ENCODE measurements at places on chromosomes 4 and X.

DNA sequence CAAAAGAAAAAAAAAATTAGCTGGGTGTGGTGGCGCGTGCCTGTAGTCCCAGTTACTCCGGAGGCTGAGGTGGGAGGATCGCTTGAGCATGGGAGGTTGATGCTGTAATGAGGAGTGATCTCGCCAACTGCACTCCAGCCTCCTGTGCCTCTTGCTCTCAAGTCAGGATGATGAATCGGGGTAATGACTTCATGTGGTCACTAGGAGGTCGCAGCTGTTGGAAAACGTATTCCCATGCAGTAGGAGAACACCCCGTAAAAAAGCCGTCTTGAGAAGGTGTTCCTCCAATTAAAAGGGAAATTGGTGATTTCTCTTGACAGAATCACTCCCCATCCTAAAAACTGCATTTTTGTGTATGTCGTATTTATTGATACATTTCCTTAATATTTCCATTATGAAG lies 2.2 kb downstream of the CCNB3 start:
- DNase-seq, result no peak

DNA sequence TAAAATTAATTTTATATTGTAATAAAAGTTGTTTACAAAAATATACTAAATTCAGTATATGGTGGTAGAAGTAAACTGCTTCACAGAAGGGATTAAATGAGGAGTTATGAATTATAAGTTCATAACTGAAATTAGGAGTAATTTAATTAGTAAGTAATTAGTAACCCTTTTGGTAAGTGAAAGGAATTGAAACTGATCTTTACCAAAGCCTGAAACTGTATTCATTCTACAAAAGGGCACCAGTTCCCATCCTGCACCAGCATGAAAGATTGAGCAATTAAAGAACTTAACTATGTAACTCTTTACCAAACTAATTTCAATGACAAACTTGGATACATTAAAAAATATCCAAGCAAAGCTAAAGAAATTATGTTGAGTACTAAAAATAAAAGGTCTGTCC lies 8.2 kb downstream of the MED14 start:
- DNase-seq, result no peak

DNA sequence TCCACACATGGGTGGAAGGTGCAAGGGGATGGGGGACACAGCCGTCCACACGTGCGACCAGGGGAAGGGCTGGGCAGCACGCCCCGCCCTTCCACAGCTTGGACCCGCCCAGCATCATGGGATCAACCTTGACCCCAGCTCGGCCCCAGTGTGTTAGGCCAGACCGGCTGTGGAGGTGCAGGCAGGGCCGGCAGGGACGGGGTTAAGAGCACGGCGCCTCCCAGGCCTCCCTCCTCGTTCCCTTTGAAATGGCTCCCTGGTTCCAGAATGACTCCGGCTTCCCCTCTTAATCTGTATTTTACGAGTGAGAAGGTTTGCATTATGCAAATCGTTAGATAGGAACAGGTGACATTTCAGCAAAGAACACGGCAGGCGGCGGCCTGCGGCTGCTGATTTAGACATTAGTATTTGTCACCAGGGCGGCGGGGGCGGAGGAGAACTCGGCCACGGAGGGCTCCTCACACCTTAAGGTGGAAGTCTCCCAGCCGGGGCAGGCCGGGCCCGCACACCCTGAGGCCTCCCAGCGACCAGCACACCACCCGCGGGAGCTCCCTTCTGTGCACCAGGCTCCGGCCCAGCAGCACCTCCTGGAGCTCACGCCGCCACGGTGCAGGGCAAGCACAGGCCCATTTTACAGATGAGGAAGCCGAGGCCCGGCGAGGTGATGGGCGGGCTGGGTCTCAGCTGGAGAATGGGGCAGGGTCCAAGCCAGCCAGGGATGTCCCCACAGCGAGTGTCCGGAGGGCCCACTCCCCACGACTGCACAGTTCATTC lies 116.1 kb downstream of the FAM53A start:
- DNase-seq, result no peak

- no peak for DNase-seq
Measured at GRCh38 chrX:9144701-9145241, 110.8 kb upstream of the FAM9B start.

GRCh38 chrX:45872480-45872879 lies 671.8 kb upstream of the DIPK2B start:
- DNase-seq, result no peak

GRCh38 chr4:55965585-55965984 lies 16.8 kb downstream of the CEP135 start:
- DNase-seq, result no peak

- peak; percentile 50 for DNase-seq
Measured at GRCh38 chr4:76055016-76055415, 19.1 kb upstream of the CXCL11 start.

GRCh38 chr4:165450871-165451270 lies 72.1 kb downstream of the CPE start:
- no peak for DNase-seq

- DNase-seq, result no peak
Measured at GRCh38 chr4:183403961-183404360, 40.5 kb upstream of the CDKN2AIP start.

DNA sequence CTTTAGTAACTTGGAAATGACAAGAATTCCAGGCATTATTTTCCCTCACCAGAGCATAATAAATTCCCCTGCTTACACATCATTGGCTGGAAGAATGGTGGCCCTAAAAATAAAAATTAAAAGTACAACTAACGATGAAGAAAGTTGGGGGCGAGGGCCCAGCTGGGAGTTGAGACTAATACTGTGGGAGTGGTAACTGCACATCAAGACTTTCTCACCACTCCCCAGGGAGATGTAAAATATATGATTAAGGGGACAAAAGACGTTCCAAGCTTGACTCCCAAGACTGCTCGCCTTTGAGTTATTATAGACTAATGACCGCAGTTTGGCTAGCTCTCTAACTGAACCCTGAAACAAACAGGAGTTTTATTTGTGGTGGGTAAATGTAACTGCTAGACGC lies 30.0 kb downstream of the SMIM31 start:
- DNase-seq, result no peak

GRCh38 chr4:154944996-154945395 lies 163.9 kb downstream of the RBM46 start:
- no peak for DNase-seq

DNA sequence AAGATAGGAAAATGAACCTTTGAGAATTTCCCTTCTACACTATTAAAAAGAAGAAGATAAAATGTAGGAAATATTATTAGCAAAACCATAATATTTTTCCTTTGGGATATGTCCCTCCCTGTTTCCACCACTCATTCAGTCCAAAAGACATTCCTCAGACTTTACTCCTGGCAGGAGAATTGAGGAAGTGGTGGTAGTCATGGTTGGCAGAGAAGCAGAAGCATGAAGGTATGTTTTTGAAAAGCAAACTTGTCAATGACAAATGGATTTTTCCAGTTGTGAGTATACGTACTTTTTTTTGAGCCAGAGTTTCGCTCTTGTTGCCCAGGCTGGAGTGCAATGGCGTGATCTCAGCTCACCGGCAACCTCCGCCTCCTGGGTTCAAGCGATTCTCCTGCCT lies 13.7 kb downstream of the STAG2 start:
- DNase-seq, result no peak

DNA sequence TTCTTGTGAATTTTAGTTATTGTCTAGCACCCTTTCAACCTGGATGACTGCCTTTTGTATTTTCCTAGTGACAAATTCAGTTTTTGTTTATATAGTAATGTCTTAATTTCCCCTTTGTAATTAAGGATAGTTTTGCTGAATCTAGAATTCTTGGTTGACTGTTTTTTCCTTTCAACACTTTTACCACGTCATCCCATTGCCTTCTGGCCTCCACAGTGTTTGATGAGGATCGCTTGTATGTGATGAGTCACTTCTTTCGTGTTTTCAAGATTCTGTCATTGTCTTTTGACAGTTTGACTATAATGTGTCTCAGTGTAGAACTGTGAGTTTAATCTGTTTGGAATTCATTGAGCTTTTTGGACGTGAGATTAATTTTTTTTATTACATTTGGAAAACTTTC lies 30.1 kb downstream of the KDM6A start:
- DNase-seq, result no peak

DNA sequence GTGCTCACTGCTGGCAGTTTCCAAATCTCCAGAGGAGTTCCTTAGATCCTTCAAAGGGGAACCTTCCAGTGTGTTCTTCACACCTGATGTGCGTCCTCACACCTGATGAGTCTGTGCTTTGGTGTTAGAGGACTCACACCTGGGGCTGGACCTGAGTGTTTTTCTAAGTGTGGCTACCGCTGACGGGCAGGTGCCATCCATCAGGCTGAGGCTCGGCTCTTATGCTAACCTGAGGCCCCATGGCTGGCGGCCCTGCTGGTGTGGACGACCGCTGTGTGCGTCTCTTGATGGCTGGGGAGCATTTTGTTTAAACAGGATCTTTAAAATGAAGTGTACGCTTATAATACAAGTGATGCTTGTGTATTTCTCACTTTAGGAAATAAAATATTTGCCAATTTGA lies 28.4 kb downstream of the PCGF3 start:
- DNase-seq, result no peak

DNA sequence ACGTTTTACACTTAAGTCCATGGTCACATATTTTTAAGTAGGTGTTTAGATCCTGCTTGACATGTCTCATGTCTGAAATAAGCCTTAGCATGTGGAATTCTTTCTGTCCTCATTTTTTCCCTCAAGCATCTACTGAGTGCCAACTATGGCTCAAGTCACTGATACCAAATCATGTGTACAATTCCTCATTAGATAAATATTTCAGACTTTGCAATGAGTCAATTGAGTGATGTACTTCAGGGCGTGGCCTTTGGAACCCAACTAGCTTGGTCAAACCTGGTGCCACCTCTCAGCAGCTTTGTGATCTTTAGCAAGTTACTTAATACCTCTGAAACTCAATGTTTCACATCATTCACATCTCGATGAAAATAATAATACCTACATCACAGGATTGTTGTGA lies 12.6 kb upstream of the JADE1 start:
- no peak for DNase-seq

DNA sequence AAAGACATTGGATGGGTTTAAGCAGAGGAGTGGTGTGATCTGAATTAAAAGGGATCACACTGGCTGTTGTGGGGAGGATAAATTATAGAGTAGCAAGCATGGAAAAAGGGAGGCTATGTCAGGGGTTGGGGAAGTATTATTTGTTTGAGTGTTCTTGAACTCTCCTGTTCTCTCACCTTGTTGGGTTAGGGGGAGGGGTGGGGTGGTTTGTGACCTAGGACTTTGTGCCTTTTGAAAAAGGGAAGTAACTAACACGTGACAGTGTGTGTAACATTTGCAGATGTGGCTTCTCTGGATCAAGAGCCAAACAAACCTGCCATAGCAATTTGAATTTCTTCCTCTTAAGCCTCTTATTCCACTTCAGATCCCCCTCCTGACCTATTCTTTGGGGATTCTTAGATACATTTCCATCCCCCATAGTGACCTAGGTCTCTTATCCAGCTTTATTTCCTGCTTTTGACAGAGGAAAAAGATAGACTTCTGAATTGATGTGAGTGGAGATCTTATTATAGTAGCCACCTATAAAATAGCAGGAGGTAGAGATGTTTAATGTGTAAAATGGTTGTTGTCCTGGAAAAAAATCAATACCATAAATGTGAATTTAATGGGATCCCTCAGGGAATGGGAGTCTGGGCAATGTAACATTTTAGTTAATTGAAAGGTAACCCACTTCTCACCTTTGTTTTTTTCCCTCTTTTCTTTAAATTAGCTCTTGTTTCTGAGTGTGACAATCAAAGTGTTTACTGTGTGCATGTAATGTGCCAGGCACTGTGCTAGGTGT lies 120.4 kb downstream of the CT47B1 start:
- DNase-seq, result no peak

DNA sequence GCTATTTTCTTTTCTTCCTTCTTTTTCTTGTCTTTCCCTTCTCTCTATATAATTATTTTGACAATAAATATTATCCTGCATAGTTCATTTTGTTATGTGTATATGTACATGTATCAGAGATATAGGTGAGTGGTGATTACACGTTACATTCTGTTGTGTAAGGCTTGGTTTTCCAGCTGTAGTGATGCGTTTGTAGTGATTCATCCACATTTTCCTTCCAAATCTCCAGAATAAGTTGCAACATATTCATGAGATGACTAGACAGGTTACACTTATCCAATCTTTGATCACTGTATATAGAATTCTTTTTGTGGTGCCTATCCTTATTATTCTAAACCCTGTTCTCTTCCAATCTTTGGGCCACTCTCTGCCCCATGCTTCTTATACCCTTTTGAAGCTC lies 540.2 kb downstream of the GBA3 start:
- no peak for DNase-seq

- DNase-seq, result no peak
Measured at GRCh38 chr4:79666875-79667274, 258.8 kb upstream of the GK2 start.

DNA sequence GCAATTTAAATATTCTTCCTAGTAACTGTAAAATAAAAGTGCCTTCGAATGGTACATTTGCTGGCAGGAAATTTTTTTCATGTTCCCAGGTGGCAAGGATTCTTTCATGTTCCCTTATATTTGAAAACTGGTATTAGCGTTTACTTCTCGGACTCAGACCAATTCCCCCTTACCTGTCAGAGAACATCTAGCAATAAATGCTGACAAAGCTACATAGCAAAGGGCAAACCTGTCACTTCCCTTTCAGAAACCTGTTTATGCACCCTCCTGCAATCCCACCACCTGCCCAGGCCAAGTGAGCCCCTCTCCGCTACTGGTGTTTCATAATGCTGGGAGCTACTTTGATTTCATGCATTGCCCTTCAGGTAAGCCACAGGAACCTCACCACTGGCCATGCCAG lies 98.2 kb downstream of the HPRT1 start:
- DNase-seq, result no peak

DNA sequence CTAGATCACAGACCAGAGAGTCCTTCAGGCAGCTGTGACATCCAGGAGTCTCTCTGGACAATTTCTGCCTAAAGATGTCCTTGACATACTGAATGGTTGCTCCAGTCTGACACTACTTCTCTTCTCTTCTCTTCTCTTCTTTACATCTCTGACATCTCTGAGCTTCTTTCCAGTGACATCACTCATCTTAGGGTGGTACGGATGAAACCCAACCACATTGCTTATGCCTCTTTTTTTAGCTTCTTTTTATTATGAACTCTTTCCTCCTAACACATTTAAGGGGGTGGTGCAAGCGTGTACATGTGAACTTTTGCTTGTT lies 39.4 kb upstream of the IRF2 start:
- DNase-seq, result no peak

DNA sequence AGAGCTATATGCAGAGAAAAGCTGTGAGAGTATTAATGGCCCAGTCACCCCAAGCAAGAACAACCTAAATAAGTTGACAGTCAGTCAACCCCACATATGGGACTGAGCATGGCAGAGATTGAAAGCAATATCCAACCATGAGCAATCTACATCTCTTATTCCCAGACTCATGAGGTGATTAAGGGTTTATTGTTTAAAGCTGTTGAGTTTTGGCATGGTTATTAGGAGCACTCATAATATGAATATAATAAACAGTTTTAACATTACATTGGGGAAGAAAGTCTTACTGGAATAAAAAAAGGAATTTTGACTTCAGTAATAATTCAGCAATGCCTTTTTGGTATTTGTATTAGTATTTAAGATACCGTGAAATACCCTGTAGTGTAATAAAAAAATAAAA lies 1627.4 kb downstream of the STIM2 start:
- DNase-seq, result no peak

Measured in GM18507 (cell line).